ENCODE measurements at places on chromosomes 1 and 21.

GRCh38 chr1:185786524-185786923 is 52.3 kb downstream of the HMCN1 start:
- no peak for DNase-seq

DNA sequence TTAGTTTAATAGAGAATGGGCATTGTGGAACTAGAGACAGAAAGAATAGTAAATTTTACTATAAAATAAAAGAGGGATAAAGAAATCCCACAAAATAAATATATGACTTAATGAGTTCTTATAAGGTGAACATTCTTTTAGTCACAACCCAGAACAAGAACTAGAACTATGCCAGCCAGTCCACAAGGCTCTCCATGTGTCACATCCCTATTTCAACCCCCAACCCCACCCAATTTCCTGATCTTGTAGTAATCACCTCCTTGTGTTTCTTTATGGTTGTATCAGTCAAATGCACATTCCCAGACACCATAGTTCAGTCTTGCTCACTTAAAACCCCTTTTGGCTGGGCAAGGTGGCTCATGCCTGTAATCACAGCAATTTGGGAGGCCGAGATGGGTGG is 662.3 kb upstream of the CAMK1G start:
- DNase-seq = no peak

DNA sequence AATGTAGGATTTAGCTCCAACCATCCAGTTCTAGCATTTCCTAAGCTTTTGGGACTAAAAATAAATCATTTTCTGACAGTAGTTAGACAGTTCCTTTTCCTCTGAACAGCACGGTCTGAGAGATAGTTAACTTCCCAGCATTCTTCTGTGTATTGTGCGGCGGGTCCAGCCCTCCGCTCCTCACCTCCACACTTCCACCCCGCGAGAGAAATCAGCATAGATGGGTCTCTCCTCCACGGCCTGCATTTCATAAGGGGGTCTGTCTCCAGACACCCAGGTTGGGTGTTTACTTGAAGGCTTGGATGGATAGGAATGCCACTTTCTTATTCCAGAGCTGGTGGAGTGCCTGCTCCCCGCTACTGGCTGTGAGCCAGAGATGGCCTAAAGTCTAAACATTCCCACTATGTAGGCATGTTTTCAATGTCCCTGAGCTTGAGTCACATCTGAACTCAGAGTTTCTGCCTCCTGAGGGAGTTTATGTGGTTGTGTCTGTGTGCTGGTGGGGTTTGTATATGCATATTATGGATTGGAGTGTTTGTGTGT is 38.0 kb upstream of the PPP2R5A start:
- no peak for DNase-seq

GRCh38 chr1:175679981-175680652 is 63.3 kb downstream of the TNR start:
- DNase-seq = no peak

DNA sequence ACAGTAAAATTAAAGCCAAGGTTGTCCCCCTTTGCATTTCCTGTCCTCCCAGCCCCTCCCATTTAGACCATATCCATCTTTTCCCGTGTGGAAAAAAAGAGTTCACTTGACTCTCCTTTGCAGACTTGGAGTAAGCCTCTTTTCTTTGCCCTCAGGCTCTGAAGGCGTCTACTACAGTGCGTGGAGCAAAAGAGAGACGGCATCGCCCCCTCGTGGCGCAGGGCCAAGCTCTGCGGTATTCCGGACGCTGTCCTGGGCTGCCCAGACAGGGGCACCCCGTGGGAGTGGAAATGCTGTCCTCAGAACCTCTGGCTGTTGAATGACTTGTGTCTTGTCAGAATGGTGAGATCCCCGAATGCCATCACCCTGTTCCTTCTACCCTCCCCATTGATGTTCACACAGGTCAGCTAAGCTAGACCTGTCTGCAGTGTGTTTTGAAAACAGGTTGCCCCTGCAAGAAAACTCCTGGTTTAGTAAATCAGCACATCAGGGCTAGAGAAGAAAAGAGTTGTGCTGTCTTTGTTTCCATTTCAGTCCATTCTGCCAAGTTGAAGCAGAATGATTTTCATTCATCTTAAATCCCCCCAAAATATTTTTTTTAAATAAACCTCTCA is 12.3 kb upstream of the GJA8 start:
- DNase-seq = peak; percentile 32

Data from T-helper 1 cell (primary cell).